H1 (cell line): ENCODE measurements at places on chromosomes 13 and 19. TPM values are rescaled to one million over a fixed set of nuclear protein-coding genes. Genes with fewer than 3 reads are reported as not detected.

GRCh38 chr13:105089858-105090643 lies 1445.4 kb downstream of the EFNB2 start:
- DNase-seq = no peak

GRCh38 chr13:31518645-31519044 lies 220.7 kb upstream of the RXFP2 start:
- no peak for DNase-seq

DNA sequence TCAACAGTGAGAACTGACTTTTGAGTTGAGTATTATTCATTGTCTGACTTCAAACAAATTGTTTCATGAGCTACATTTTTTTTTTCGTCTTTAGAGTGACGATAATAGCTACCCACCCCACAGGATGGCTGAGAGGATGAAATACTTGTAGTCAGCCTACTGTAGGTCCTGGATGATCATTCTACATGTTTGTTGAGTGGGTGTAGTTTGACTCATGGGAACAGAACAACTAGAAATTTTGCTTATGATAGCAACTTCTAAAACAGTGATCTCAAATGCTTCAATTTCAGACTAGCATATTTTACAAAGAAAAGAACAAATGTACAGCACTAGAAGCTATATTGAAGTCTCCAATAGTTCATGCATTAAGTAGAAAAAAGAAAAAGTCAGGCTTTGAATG lies 651.8 kb downstream of the PCDH9 start:
- no peak for DNase-seq

GRCh38 chr13:25684491-25684890 lies 312.7 kb downstream of the ATP8A2 start:
- DNase-seq = no peak

Gene ADPRHL1
- 1.7 and 2.0 TPM in 2 replicates for total RNA-seq

Gene ZNF543
- 8.7 and 9.0 TPM in 2 replicates for total RNA-seq

Gene RXFP2
- not detected in 2 replicates for total RNA-seq

Gene SOX1
- 0.09 and 0.11 TPM in 2 replicates for total RNA-seq

GRCh38 chr19:35860818-35861639 lies 4.3 kb downstream of the KIRREL2 start:
- peak; percentile 79 for DNase-seq

- no peak for DNase-seq
These were observed 3.3 kb downstream of the EEF2 start for GRCh38 chr19:3981736-3982681.

GRCh38 chr13:43986421-43986981 lies 106.8 kb downstream of the LACC1 start:
- no peak for DNase-seq

Gene SLC25A41
- 0.77 TPM in 1 of 2 replicates, not detected in the other for total RNA-seq

DNA sequence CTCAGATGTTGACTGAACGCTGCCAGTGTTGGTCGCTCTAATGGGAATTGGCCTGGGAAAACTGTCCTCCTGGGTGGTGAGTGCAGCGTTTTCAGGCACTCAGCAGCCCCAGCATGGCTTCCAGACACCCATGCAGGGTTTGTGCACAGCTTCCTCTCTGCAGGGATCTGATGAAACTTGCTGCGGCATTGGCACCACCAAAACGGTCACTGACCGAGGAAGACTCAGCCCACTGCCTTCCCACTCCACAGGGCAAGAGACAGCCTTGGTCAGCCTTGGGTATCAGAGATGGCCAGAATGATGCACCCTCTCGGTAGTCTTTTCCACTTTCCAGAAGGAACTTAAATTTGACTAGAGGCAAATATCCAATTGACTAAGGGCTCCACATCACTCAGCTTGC lies 398.9 kb downstream of the IRS2 start:
- no peak for DNase-seq

Gene ATP4B
- total RNA-seq = not detected in 2 replicates

Gene SLITRK5
- total RNA-seq = 0.90 and 1.1 TPM in 2 replicates

Gene ERICH6B
- not detected in 2 replicates for total RNA-seq

Gene DLEU7
- 4.9 and 5.4 TPM in 2 replicates for total RNA-seq

- no peak for DNase-seq
These were observed 6.9 kb upstream of the AMER2 start for GRCh38 chr13:25179011-25179410.

DNA sequence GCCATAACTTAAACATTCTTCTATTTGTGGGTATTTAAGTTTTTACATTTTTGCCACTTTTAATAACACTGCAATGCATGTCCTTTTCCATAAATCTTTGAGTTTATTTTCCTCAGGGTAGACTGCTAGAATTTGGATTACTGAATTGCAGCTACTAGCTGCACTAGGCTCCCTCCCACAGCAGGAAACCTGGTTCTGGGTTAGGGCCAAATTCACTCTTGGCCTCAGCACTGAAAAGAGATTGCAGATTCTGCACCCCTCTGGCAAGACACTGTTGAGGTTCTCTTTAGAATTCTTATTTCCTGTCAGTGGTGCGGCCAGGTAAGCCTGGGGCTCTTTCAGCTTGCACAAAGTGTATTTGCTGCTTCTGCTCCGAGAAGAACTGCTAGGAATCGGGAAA lies 155.7 kb downstream of the ENOX1 start:
- DNase-seq = no peak

Gene CD79A
- total RNA-seq = 0.54 TPM in 1 of 2 replicates, not detected in the other

DNA sequence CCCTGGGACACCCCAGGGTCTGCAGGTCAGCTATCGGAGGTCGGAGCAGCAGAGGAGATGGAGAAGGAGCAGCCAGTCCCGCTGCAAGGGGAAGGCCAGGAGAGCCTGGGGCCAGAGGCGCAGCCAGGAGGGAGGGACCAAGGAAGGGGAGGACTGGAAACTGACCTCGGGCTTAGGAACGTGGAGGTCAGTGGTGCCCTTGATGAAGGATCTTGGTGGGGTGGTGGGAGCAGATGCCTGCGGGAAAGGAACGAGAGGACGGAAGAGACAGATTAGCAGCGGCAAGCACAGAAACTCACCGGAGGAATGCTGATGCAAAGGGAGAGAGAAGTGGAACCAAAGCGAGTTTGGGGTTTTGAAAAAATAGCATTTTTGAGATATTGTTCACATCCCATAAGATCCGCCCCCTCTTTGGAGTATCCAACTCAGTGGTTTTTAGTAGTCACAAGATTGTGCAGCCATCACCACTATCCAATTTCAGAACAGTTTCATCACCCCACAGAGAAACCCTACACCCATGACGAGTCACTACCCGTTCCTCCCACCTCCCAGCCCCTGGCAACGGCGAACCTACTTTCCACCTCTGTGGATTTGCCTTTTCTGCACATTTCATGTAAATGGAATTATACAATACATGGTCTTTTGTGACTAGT lies 22.1 kb downstream of the PLEKHF1 start:
- no peak for DNase-seq

DNA sequence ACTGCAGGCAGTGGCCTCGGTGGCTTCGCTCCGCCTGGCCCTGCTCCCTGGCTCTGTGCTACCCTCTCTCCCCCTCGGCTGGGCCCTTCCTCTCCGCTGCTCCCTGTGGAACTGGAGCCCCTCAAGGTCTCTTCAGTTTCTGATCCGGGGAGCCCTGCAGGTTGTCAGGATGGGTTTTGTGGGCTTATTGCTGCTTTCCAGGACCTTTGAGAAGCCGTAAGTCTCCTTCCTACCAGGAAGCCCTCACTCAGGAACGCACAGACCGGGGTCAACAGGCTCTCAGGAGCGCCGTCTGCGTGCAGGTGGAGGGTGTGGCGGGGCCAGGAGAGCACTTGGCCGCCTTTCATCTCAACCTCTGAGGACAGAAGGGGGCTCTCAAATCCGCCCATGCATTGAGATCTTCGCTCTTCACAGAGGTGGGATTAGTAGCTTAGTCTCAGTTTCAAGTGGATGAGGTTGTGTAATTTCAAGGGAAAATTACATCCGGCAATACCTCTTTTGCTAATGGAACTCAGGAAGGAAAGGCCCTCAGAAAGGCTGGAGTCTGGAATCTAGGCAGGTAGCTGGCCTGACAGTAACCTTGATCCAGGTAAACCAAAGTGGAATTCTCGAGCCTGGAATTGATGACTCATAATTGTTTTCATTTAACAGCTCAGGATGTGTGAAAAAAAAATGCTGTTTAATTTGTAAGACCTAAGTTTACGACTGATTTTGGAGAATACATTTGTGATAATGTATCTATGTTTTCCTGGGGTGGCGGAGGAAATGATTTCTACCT lies 102.0 kb downstream of the ATP11A start:
- DNase-seq = no peak

- DNase-seq = no peak
These were observed 2590.9 kb downstream of the PCDH9 start for GRCh38 chr13:64639206-64639605.

DNA sequence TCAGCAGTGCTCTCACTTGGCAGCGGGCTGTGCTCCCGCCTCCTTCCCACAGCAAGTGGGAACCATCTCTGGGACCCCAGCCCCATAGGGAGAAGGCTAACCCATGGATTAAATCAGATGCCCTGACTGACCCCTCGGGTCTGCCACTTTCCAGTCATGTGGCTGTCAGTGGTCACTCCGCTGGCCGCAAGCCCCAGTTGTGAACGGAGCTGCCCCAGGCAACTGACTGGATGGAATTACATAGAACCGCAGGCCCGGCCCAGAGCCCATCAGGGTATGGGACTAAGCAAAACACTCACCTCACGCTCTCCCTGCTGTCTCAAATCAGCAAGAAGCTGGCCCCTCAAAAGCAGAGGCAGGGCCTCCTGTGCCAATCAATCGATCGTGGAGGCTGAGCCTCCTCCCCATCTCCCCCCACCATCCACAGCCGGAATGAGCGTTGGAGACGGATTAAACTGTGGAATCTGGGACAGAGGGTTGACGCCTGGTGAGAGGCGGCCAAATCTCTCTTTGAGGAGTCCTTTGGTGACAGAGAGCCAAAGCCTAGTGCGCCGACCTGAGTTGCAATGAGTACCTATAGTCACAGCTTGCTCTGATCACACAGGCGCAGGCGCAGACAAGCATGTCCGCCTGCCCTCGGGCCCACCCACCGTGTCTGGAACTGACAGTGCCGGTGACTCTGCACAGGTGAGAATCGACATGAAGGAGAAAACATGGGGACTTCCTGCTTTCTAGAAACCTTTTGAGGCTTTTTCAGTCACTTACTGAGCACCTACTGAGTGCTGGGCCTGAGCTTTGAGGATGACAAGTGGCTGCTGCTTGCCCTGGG lies 38.7 kb downstream of the PBX4 start:
- DNase-seq = no peak

GRCh38 chr19:57759096-57759495 lies 10.4 kb upstream of the ZNF586 start:
- DNase-seq = no peak

DNA sequence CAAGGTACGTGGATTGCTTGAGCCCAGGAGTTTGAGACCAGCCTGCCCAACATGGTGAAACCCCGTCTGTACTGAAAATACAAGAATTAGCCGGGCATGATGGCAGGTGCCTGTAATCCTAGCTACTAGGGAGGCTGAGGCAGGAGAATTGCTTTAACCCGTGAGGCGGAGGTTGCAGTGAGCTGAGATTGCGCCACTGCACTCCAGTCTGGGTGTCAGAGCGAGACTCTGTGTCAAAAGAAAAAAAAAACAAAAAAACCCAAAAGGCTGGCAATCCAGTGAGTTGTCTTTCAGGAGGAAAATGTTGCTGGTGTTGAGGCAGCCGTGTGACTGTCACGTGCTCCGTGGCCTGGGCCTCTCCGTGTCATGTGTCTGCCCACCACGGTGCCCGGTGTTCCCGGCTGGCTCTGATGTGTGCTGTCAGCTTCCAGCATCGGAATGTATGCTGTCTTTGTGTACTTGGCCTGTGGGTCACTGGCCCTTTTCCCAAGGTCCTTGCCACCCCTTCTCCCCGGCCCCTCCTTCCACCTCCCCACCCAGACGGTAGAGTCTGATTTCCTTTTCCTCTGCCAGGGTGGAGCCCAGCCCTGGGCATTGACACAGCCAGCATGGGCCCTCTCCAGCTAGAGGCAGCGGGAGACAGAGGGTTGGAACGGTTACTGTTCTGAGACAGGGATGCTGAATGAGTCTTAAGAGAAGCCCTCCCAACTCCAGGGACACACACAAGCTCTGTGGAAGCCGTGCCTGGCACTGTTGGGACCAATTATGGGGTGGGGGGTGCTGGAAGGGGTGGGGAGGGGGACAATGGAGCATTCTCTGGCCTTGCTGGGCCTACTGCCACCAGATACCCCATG lies 7.2 kb upstream of the TUBB4A start:
- DNase-seq = no peak

DNA sequence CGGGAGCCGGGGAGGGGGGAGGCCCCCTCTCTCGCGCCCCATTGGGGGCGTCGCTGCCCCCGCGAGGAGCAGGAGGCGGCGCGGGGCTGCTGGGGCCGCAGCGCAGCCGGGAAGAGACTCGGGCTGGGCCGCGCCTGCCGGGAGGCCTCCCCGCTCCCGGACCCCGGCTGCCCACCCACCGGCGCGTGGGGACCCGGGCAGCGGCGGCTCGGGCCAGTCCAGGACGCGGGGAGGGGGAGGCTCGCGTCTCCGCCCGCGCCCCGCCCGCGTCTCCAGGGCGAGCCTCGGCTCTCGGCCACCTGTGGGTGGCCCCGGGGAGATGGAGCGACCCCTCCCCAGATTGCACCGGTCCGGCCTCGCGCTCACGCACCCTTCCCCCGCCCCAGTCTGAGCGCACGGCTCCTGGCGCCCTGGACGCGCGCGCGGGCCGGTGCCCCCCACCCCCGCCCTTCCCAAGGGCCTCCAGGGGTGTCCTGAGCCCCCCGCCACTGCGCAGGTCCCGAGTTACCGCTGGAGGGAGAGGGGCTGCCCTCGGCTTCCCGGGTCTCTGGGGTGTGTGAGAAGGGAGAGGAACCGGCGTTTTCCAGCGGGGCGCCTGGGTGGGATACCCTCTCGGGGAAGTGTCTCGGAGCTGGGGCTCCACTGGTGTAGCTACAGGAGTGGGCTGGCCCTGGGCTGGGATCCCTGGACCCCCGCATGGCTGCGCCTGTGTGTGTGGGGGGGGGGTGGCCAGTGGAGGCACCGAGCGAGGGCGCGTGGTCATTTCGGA lies 645 bp downstream of the PALM start:
- peak; percentile 57 for DNase-seq

- no peak for DNase-seq
These were observed 2.2 kb downstream of the ANKRD10 start for GRCh38 chr13:110912651-110913051.

Gene ARHGAP33
- 25.0 and 25.2 TPM in 2 replicates for total RNA-seq

GRCh38 chr19:57817976-57818375 lies 3.3 kb upstream of the ZNF552 start:
- no peak for DNase-seq

- peak; percentile 74 for DNase-seq
These were observed at the start of gene DNAJC15 for GRCh38 chr13:43023289-43023963. TSS of gene DNAJC15 (plus strand) at chr13:43023586. CDS start at chr13:43023627, 41 bp downstream.

Gene CYSLTR2
- not detected in 2 replicates for total RNA-seq

DNA sequence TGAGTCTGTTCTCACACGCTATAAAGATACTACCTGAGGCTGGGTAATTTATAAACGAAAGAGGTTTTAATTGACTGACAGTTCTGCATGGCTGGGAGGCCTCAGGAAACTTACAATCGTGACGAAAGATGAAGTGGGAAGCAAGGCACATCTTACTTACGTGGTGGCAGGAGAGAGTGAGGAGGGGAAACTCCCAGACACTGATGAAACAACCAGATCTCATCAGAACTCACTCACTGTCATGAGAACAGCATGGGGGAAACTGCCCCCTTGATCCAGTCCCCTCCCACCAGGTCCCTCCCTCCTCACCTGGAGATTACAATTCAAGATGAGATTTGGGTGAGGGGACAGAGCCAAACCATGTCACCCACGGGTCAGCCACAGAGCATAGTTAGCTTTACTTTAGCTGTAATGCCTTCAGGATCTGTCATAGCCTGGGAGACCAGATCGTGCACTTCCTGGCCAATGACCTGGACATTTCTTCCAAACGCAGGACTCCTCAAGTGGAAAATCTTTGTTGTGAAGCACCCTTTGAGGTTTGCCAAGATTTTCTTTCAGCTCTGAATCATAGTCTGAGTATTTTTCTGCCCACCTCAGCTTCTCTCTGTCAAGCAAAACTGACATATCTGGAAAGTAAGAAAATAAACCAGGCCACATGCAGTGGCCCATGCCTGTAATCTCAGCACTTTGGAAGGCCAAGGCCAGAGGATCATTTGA lies 25.2 kb upstream of the HIF3A start:
- DNase-seq = no peak
